ENCODE measurements at places on chromosomes 2 and 18.

DNA sequence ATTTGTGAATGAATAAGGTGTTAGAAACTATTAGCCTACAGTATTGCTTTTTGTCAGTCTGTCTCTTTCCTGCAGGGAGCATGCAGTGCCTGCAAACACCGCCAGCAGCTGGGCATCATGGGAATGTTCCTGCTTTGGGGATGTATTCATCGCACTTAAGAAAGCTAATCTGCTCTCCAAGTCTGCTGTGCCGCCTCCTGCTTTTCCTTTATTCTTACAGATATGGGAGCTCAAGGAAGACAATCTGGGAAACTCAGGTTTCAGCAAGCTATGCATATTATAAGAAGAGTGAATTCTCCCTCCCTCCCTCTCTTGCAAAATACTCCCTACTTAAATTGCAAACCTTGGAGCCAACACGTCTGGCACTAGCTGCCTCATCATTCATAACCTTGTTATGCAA, 479.2 kb upstream of the ACVR2A start:
- DNase-seq = no peak

DNA sequence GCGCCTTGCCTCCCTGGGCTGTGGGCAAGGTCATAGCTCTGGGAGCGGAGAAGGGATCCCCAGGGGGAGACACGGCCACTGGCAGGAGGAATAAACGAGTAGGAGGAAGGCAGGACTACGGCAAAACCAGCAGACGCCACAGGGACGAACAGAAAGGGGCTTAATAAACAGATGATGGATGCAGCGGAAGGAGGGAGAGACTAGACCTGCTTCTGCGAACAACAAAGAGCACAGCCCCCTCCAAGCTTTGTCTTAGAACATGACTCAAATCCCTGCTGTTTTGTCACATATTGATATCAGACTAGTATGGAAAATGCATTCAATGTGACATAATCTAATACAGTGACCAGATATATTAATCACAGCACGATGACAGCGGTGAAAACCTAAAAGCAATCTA, 155.9 kb upstream of the TPO start:
- no peak for DNase-seq

DNA sequence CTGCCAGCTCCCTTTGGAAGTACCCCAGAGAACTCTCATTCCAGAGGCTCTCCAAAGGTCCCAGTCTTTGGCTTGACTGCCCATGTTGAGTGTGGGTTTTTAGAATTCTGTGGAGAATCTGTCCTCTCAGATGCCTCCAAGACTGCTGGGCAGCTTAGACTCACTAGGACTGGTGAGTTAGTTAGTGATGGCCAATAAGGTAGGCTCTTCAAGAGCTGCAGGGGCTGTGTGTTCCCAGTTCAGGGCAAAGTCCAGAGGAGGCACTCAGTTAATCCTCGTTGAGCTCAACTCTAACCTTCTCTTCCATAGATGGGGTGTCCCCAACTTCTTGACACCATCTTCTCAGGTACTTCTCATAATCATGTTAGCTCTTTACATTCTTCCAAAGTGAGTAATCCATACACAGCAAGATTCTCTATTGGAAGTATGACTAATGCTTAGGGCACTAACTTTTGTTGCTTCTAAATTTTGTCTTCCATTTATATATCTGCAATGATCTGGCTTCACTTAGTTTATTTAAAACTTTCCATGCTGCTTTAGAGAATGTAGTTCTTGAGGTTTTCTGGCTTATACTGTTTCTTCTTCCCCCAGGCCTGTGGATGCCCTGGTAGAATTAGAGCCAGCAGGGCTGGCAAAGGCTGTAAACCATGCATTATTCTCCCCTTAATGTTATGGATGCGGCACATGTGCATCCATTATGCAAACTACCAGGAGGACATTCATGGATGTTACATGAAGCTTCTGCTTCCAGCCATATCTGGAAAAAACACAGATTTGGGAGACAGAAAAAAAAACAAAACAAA, 88.9 kb downstream of the POLE4 start:
- no peak for DNase-seq

DNA sequence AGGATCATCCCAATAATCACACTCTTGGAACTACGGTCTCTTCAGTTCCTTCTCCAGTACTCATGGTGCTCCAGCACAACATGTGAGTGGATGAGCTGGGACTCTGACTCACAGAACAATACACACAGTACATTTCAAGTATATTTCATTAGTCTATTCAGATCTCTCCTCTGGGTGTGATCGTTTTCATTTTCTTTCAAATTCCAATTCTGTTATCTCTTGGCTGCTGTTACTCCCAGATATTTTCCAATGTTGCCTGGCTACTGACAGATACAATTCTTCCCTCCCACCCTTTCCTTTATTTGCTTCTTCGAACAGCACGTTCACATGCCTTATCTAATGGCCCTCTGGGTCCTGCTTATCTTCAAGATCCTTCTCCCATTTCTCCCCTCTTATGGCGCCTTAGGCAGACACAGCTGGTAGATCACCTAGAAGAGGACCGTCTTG, 216.0 kb downstream of the ACKR3 start:
- no peak for DNase-seq

- no peak for DNase-seq
Observed at GRCh38 chr18:73670524-73670923, 477.1 kb downstream of the FBXO15 start.

DNA sequence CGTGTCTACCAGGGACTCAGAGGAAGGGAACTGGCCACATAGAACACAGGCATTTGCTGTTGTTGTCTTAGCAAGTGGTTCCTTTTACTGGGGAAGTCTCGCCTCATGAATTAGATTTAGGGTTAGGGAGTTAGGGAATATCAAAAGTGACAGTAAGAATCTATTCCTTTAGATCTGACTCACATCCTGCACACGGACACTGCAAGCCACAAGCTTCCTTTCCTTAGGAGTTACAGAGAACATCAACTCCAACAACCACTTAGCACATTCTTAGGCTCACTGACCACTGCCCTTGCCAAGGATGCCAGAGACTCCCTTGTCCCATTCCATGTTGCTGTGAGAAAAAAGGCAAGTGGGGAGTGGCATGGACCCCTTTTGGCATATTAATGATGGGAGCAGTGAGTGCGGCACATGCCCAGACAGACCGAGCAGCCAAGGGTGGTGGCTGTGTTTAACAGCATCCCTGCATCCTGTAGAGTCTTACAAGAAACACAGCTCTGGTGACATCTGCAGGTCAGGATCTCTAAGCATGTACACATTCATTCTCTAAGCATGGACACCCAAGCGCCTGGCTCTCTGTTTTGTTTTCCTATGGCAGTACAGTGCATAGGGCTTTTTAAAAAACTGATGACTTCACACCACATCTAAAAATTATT, 745.6 kb upstream of the RAB6C start:
- no peak for DNase-seq

GRCh38 chr2:45629971-45630370, 18.9 kb upstream of the SRBD1 start:
- no peak for DNase-seq

- DNase-seq = no peak
Observed at GRCh38 chr2:239879423-239880084, 145.6 kb downstream of the NDUFA10 start.

GRCh38 chr2:10570076-10570475, 119.7 kb downstream of the NOL10 start:
- no peak for DNase-seq

- peak; percentile 4 for DNase-seq
Observed at GRCh38 chr18:63366213-63367052, 573 bp downstream of the KDSR start.

GRCh38 chr2:98768384-98769113, 37.6 kb upstream of the MGAT4A start:
- peak; percentile 75 for DNase-seq

GRCh38 chr2:180411661-180412060, 404.6 kb upstream of the CWC22 start:
- DNase-seq = no peak

DNA sequence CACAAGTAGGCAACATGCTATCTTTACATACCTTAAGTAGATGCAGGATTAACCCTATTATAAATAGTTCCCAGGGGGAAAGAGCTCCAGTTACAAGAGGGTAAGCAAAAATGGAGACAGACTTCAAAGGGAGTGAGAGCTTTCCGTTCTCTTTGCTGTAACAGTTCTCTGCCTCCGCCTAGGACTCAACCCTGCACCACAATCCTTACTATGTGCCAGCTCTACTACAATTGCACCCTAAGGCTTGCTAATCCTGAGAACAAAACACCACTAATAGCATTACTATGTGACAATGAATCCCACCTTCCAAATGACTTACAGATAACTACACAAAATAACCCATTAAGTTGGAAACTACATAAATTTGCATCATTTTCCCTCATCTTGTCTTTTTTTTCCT, 7.7 kb downstream of the ZBTB14 start:
- DNase-seq = no peak

- DNase-seq = no peak
Observed at GRCh38 chr2:159199761-159200465, 86.6 kb downstream of the WDSUB1 start.

DNA sequence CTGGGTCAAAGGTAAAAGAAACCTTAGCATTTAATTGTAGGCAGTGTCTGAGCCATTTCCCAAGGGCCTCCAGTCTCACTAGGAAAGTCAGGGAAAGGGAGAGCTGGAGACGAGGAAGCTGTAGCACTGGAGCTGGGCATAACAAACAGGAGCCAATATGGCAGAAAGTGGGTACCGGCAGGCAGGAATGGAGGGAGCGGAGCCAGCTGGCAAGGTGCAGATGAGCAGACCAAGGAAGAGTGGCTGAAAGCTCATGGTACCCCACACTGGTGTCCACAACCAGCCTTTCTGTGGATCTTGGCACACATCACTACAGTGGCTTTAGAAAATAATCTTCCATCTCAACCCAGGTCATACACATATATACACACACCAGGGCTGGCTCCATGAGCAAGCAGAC, 40.0 kb downstream of the ANKRD44 start:
- DNase-seq = no peak

GRCh38 chr2:28547906-28548600, 52.2 kb downstream of the PLB1 start:
- DNase-seq = no peak

GRCh38 chr2:224286923-224287322, 115.0 kb downstream of the FAM124B start:
- no peak for DNase-seq

- DNase-seq = no peak
Observed at GRCh38 chr18:49886891-49887764, 73.8 kb upstream of the ACAA2 start.

- no peak for DNase-seq
Observed at GRCh38 chr18:24601585-24601984, 141.1 kb downstream of the HRH4 start.

DNA sequence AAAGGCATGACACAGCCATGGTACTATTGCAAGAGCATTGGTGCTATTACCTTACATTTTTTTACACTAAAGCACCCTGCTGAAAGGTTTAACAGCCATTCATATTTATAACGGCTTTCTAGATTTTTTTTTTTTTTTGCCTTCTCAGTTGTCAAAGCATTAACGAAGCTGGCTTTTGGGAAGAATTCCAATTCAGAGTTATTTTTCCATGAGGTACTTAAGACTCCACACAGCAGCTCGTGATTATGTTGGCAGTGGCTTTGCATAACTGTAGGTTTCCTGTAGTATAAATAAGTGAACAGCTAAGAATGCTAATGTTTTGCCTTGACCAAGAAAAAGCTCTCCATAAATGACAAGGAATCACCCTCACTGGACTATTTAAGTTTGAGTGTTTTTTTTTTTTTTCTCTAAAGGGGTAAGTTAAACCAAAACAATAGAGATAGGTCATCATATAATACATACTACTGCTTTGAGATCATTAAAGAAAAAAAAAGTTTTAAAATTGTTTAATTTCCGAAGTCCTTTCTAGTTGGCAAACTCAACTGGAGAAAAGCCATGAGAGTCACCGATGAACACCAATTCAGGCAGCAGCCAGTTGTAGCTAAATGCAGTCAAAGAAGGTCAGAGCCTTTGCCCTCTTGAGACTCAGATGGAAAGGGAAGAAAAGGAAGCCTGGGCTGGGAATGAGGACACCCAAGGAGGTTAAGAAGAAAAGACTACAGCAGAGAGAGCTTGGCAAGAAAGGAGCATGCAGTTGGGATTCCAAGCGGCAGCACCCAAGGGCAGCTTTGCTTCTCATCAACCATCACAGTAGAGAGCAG, 187.4 kb upstream of the NCKAP5 start:
- DNase-seq = no peak

DNA sequence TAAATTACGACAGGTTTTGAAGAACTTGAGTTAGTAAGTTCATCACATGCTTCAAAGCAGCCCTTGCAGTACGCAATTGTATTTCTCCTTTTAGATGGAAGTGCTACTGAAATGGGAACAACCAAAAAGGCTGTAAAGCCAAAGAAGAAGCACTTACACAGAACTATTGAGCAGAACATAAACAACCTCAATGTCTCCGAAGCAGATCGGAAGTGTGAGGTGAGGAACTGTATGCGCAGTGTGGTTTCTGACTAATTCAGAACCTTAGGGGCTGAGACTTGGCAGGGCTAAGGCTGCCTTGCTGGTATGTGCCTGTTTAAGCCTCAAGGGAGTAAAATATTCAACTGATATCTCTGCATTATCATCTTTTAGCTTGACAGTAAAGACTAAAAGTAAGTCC, 8.4 kb downstream of the NCAPH start:
- no peak for DNase-seq

- no peak for DNase-seq
Observed at GRCh38 chr18:67919316-67919715, 402.8 kb upstream of the DSEL start.

DNA sequence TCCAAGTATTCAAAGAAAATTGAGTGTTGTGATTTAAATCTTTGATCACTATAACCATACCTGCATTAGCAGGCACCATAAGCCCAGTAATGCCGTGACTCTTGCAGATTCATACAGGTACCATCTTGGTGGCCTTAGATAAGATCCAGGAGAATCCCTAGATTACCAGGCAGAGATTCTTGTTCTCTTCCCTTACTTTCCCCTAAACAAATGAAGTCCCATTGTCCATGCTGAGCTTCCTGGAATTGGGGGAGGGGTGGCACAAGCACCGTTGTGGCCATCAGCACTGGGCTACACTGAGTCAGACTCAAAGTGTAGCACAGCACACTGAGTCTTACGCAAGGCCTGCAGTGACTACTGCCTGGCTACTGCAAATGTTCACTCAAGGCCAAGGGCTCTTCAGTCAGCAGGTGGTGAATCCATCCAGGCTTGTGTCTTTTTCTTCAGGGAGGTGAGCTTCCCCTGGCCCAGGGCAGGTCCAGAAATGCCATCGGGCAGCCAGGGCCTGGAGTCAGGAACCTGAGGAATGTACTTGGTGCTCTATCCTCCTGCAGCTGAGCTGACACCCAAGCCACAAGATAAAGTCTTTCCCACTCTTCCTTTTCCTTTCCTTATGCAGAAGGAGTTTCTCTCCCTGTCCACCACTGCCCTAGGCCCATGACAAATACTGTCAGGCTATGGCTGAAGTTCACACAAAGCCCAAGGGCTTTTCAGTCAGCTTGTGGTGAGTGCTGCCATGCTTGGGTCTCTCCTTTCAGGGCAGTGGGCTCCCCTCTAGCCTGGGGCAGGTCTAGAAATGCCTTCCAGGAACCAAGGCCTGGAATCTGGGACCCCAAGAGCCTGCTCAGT, 52.6 kb downstream of the CD28 start:
- DNase-seq = no peak

GRCh38 chr2:53095227-53095626, 672.4 kb upstream of the CHAC2 start:
- DNase-seq = no peak

- no peak for DNase-seq
Observed at GRCh38 chr2:97656905-97657587, 6.8 kb downstream of the ACTR1B start.
